ENCODE measurements at places on chromosomes 5 and 9.

- DNase-seq = no peak
Observed at GRCh38 chr5:133957591-133957990, 10.8 kb downstream of the C5orf15 start.

- no peak for DNase-seq
Observed at GRCh38 chr9:128497824-128498610, 6.5 kb upstream of the GLE1 start.

DNA sequence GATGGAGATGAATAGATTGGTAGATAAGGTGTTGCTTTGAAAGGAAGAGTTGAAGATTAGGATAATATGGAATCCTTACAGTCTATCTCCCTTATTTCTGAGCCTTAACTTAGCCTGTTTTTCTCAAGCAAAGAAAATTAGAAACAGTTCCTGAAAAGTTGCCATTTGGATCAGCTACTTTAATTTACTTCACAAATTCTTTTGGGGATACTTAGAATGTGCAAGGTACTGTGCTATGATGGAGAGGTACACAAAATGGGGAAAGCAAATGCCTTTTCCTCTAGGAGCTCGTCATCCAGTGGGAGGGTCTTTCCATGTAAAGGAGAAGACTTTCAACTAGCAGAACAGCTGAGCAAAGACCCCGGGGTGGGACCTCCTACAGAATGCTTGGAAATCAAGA, 51.1 kb upstream of the SMARCA2 start:
- DNase-seq = no peak

DNA sequence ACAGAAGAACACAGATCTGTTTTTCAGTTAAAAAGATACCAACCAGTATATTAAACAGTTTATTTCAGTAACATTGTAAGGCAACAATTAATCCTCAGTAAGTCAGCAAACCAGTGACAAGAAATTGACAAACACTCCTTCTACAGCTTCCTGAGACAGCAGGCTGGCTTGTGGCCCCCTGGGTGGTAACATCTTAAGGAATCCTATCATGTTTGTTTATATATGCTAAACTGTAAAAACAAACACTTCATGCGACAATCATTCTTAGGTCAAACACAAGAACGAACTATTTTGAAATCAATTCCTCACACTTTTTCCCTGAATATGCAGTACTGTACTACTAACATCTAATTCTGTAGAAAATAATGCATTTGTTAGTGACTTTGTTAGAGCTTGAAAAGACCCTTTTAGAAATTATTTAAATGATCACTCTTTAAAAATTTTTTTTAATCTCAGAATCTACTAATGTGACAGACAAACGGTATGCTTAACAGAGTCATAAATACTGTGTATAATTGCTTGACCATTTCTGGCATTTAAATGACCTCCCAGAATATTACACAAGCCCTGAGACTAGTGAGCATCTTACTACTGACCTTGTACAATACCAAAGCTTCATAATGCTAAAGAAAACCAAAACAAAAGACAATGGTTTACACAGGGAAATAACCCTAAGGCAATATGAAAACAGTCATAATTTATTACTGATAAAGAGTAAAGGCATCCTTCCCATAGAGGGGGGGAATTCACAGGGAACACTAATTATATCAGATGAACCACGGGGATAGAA, 48.2 kb downstream of the ERMP1 start:
- no peak for DNase-seq

GRCh38 chr9:128215491-128216409, 12.6 kb downstream of the DNM1 start:
- DNase-seq = peak; percentile 85

DNA sequence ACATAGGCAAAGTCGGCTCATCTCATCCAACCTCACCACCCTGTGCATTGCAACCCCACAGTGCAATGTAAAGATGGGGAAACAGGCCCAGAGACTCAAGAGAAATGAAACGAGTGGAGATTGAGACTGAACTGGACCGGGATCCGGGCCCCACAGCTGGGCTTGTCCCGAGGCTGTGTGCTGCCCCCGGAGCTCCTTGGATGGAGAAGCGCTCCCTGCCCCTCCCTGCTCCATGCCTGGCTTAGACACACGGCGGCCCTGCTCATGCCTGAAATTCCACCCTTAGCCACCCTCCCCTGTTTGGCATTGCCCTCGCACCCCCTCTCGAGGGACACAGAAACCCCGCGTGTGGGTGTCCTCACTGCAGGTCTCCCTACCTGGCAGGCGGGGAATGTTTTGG, 27.2 kb upstream of the FCN1 start:
- DNase-seq = no peak

GRCh38 chr5:113437111-113437510, 2.3 kb upstream of the TSSK1B start:
- no peak for DNase-seq

DNA sequence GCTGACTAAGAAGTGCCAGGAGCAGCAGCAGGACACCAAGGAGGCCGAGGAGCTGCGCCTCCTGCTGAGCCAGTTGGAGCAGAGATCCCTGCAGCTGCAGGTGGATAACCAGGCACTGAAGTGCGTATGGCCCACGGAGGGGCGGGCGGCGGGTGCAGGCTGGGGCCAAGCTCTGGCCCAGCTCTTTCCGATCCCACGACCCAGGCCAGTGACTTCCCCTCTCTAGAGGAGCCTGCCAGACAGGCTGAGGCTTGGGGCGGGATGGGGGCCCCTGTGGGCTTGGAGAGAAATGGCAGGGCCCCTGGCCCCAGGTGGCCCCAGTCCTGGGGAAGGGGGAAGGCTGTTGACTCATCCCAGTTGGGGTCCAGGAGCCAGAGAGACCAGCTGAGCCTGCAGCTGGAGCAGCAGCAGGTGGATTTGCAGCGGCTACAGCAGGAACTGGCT, 3.6 kb downstream of the PTRH1 start:
- no peak for DNase-seq

DNA sequence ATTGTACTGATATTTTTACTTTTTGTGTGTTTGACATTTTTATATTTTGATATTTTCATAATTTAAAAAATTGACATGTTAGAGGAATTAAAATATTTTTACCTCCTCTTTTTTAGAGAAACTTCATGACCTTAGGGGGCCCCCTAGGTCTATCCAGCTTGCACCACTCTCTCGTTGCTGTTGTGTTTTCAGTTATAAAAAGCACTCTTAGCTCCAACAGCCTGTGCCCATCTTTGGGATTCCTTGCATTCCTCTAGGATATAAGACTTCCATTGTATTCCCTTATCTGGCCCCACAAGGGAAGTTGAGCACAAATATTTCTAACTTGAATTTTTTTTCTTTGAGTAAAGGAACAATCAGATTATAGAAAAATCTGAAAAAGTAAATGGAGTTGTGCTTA, 245.3 kb downstream of the SH3GL2 start:
- DNase-seq = no peak

DNA sequence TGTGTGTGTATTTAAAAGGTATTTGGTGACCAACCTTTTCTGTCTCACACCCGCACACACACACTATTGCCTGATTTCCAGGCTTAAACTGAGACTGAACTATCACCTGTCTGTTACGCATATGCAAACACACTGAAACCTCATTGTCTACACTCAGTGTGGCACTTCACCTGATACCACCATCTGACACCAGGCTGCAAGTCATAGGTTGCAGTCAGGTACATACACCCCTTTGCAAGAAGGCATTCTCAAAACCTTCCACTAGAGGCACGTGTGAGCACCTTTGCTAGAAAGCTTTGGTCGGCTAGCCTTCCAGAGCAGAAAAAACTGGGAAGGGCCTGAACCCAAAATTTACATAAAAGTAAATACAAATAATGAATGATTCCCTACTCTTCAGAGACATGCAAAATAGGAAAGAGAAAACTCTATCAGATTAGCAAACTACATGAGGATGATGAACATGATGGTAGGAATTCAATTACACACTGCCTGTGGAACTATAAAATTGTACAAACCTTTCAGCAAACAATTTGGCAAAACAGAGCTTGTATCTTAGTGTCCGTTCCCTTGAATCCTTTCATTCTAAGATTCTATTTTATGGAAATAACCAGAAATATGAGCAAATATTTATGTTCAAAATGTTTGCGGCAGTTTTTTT, 5.9 kb upstream of the FOXD1 start:
- peak; percentile 65 for DNase-seq

- DNase-seq = no peak
Observed at GRCh38 chr9:68643901-68644809, 60.9 kb upstream of the PIP5K1B start.

- no peak for DNase-seq
Observed at GRCh38 chr5:126741361-126741760, 35.6 kb upstream of the LMNB1 start.

- no peak for DNase-seq
Observed at GRCh38 chr9:107935931-107936330, 446.4 kb upstream of the KLF4 start.

DNA sequence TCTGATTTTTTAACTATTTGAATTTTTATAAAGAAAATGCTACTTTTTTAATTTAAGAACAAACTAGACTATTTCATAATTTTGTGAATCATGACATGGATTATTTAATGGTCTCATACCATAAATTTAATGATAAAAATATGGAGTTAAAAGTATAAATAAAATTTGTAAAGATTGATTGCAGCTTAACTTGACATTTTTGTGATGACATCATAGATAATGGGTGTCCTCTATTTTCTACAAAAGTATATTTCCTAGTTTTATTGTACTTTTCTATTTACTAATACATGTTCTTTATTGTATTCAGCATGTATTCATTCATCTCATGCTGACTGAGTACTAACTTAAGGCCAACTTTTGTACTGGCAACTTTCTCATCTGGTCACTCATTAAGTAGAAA, 1096.5 kb downstream of the NR2F1-AS1 start:
- no peak for DNase-seq

DNA sequence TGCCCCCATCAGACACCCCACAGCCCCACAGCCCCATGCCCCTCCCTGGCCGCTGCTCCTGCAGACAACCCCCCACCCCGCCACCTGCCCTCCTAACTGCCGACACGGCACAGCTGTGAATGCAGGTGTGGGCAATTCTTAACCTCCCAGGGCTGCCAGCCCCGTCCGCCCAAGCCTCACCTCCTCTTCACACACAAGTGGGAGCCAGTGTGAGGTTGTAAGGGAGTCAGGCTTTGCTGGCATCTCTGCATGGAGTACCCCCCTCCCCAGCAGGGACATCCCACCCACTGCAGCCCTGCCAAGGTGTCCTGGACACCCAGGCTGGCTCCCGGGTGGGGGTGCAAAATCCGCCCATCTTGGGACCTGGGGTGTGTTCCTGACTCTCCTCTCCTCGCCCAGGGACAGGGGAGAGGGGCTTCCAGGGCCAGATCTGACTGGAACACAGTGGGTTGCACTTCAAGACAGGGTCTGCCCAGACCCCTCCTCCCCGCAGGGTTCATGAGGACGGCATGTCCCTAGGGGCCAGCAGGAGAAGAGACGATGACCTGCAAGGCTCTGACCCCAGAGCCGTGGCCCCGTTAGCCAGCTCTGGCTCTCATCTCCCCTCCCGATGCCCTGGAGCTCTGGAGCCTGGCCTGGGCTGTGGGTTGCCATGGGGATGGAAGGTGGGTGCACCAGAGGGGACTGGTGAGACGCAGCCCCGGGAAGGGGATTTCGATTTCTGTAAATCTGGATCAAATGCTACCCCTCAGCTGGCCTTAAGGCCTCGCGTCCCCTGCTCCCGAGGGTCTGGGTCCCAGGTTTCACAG, 34.4 kb downstream of the SARDH start:
- no peak for DNase-seq

GRCh38 chr5:128155776-128156175, 72.2 kb downstream of the SLC12A2 start:
- DNase-seq = no peak

DNA sequence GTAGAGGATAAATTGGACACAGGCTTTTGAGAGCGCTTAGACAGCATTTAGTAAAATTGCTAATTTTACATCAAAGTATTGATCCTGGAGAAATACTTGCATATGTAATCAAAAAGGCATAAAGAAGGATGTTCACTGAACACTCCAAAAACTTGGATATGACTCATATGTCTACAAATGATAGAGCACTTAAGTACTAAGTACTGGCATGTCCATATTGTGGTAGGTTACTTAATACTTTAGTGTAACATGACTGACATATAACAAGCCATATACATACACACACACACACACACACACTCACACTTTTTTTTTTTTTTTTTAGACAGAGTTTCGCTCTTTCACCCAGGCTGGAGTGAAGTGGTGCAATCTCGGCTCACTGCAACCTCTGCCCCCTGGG, 361.9 kb downstream of the ARHGEF28 start:
- no peak for DNase-seq

- no peak for DNase-seq
Observed at GRCh38 chr9:720239-720881, 121.1 kb upstream of the DMRT1 start.

DNA sequence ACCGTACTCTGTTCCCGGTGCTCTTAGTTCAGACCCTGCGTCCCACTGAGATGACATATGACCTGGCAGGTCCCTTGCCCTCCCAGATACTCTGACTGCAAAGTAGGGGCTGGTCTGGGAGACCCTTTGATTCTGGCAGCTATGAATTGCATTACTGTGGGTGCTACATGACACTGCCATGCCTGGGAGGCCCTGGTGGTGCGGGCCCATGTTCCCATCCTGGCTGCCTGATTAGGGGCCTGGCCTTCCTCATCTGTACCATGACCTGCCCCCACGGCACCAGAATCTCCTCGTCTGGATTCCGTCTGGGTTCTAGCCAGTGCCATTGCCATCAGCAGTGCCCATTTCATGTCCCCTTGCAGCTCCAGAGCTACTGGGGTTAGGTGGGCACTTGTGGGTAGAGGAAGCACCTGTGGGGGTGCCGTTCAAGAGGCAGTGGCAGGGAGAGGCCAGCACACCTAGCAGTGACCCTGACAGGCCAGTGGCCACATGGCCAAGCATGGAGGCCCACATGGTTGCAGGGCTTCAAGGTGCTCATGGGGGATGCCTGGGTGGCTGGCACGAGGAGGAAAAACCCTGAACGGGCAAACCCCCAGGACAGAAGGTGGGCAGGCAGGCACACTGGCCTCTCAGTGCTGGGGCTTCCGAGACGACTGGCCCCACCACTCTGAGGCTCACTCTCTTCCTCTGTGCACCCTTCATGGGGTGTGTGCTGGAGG, 69.7 kb downstream of the PHF2 start:
- DNase-seq = no peak

DNA sequence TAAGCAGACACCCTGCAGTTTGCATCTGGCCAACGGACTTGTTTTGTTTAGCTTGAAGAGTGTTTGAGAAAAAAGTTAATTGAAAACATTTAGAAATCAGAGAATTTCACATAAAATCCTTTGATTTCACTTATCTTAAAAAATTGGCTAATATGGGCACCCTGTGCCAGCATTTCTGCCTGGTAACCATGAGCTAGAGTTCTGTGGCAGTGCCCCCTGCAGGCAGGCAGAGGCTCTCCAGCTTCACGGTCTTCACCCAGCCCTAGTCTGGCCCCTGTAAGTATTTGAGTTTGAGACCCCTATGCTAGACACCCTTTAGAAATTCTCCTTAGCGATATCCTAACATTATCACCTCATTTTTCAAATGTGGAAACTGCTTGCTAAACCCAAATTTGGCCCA, 18.8 kb upstream of the FANCC start:
- DNase-seq = no peak

Data from astrocyte of the spinal cord (primary cell).